ENCODE measurements at places on chromosomes 7 and 10.

DNA sequence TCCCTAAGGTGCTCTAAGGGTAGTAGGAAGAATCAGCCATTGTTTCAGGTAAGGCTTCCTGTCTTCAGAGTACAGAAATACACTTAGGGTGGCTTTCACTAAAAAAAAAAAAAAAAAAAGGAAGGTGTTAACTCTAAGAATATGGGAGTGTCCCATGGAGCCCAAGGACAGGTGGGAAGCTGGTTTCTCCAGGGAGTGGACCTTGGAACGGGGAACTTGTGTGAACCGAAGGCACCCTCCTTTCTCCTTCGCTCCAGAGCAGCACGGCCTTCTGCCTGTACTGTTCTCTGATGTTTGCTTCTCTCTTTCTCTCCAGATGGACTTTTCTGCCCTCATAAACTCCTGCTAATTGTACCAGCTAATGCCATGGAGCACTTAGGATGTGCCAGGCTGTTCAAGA is 6.2 kb downstream of the OPALIN start:
- no peak for DNase-seq

- DNase-seq = no peak
Observed at GRCh38 chr10:74156919-74157289, 5.9 kb downstream of the ADK start.

DNA sequence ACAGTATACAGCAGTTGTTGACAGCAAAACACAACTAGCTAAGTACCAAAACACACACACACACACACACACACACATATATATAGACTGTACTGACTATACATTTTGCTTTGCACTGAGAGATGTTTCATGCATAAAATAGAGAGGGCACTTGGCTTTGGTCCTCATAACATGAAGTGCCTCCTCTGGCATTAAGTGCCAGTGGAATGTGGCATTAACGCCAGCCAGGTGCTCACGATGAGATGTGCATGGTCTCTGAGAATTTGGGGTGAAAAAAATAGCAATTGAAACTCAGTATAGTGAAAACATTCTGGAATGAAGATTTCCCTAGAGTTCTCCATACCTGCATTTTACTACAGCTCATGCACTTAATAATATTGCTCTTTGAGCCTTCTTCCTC is 70.0 kb upstream of the INSYN2A start:
- no peak for DNase-seq

- no peak for DNase-seq
Observed at GRCh38 chr10:49186613-49187012, 1.6 kb downstream of the TMEM273 start.

GRCh38 chr7:25881317-25882037 is 270.5 kb upstream of the NFE2L3 start:
- no peak for DNase-seq

- no peak for DNase-seq
Observed at GRCh38 chr7:29926741-29927140, 62.9 kb downstream of the SCRN1 start.

- DNase-seq = no peak
Observed at GRCh38 chr7:1013581-1013980, 30.6 kb downstream of the CYP2W1 start.

- no peak for DNase-seq
Observed at GRCh38 chr7:40749877-40750276, 615.1 kb downstream of the SUGCT start.

DNA sequence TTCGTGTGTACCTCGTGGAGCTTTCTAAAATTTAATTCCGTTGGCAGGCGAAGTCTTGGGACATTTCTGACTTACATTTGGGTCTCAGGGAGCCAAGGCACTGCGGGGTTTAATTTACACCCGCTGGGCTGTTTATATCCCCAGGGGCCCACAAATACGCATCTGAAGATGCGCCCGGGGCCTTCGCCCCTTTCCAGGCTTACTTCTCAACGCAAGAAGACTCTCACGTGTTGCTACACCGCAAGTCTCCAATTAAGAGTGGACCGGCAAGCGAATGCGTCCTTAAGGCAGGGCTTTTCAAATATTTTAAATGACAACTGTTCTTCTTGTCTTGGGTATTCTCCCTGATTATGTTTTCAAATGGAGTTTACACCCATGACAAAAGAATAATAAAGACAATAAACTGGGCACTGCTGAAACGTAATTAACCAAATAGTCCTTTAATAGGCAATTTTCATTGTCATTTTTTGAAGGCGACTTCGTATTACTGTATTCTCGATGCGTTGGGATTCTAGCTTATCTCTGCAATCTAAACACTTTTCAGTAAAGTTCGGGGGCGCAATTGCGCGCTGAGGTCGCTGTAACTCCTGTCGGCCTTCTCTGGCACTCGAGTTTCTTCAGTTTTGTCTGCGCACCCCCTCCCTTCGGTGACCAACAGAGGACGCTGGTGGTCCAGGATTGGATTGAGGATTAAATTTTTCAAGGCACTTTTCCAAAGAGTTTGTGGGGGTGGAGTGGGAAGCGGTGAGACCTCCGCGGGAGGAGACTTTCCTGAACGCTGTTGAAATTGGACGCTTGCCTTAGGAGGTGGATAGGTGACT is 837 bp upstream of the IGFBP3 start:
- DNase-seq = peak; percentile 57

DNA sequence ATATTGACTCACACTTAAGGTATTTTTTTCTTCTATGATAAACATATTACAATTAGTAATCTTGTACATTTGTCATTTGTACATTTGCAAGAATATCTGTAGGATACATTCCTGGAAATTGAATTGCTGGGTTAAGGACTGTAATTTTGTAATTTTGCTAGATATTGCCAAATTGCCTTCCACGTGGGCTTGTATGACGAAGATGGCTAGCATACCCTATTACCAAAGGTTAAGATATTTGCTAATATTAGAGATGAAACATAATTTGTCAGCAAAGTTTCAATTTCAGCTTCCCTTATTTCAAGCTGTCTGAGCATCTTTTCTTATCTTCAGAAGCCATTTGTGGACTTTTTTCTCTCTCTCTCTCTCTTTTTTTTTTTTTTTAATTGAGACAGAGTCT is 1.0 kb upstream of the LYZL2 start:
- no peak for DNase-seq

DNA sequence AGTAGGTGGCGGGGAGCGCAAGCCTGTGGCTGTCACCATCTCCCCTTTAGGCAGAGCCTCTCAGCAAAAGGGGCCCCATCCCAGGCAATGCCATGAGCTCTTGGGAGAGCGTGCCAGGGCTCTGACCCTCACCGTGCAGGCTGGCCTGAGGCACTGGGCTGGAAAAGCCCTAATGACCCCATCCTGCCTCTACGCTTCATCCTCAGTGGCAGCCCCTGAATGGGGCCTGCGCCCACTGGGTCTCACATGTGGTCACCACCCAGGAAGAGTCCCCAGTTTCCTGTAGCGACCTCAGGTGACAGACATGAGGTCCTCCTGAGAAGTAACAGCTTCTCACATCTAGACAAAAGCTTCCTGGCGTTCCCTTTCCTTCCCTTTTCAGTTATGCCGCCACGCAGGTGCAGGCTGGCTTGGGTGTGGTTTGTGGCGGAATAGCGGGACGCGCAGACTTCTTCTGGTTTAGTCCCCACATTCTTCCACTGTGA is 59.2 kb downstream of the CLEC2L start:
- DNase-seq = peak; percentile 22

GRCh38 chr7:138865843-138866242 is 67.8 kb upstream of the ATP6V0A4 start:
- DNase-seq = no peak

GRCh38 chr7:96670338-96671289 is 39.0 kb downstream of the SEM1 start:
- DNase-seq = no peak

DNA sequence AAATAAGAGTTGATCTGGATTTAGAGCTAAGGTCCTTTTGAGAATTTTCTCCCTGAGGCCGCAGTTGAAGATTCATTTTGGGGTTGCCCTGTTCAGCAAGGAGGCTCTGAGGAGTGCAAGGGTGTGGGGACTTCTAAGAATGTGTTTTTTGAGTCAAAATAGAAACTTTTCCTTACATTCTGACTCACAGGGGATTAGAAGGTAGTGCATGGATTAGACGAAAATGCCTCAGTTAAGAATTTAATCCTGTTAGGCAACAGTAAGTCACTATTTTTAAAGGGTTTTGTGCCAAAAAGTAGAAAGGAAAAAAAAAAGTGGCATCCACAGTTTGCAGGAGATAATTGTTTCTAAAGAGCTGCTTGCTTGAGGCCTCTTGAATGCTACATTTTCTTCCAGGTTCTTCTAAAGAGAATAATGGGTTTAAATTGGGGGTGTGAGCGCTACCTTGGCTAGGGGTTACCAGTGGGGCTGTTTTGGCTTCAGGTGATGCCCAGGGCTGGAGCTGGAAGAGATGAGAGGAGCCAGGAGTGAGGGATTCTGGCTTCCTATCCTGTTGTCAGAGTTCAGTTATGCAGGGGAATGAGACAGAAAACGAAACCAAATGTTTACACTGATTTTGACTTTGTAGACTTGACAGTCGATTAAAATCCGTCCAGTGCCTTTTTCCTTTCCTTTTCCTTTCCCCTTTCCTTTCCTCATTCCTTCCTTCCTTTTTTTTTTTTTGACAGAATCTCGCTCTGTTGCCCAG is 52.9 kb downstream of the BAMBI start:
- no peak for DNase-seq

DNA sequence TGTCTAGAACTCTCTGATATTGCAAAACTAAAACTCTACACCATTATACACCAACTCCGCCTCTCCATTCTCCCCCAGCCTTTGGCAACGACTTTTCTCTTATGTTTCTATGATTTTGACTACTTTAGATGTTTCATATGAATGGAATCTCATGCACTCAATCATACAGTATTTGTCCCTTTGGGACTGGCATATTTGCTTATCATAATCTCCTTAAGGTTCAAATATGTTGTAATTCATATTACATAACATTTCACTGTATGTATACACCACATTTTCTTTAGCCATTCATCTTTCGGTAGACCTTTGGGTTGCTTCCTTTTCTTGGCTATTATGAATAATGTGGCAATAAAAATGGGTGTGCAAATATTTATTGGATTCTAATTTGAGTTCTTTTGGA is 164.4 kb downstream of the ARL4A start:
- DNase-seq = no peak

- DNase-seq = no peak
Observed at GRCh38 chr10:6115824-6116350, 27.1 kb downstream of the RBM17 start.

DNA sequence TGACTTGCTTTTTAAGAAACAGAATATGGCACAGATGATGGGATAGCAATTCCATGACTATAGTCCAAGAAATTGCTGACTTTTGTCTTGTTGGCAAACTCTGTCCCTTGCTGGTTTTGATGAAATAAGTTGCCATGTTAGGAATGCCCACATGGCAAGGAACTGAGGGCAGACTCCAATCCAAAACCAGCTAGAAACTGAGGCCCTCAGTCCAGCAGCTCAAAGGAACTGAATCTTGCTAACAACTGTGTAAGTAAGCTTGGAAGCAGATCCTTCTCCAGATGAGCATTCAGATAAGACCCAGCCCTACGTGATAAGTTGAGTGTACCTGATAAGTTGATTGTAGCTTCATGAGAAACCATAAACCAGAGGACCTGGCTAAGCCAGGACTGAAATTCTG is 64.3 kb upstream of the BMPER start:
- no peak for DNase-seq

DNA sequence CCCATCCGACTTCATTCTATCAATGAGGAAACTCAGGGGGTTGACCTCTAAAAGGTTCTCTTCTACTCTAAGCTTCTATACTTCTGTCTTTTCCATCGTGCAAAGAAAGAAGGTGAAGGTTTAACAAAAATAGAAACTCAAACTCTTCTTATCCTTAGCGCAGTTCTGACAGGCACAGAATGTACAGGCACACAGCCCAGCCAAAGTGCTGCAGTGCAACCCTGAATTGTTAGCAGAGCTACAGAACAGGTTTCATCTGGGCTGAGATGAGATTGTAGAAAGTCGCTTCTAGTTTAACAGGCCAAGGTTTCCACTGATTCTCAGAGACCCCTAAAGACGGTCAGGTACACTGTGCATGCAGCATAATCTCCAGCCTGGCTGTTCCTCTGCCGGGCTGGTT is 79.3 kb upstream of the AFAP1L2 start:
- no peak for DNase-seq

- DNase-seq = no peak
Observed at GRCh38 chr7:108073305-108074070, 56.7 kb downstream of the LAMB4 start.

GRCh38 chr10:8396675-8397074 is 342.2 kb downstream of the GATA3 start:
- DNase-seq = no peak

- no peak for DNase-seq
Observed at GRCh38 chr10:59077855-59078254, 98.6 kb upstream of the PHYHIPL start.

DNA sequence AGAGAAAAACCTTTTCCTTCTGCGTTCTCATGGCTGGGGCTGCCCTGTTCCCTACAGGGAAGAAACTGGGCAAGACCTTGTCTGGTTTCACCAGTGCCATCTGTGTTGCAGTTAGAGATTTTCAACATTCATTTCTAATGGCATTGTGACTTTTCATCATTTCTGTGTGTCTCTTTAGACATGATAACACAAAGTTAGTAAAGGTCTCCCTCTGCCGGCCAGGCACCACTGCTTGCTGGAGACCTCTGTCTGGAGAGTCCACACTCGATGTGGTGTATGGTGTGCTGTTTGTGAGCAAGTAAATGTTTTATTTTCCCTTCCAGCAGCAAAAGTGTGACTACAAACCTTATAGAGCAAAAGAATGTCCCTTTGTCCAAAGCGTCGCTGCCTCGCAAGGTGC is 213.5 kb downstream of the PAXIP1 start:
- no peak for DNase-seq

- DNase-seq = no peak
Observed at GRCh38 chr7:77258014-77258413, 58.4 kb upstream of the FGL2 start.

- DNase-seq = no peak
Observed at GRCh38 chr7:134395604-134396003, 63.3 kb downstream of the AKR1B1 start.

DNA sequence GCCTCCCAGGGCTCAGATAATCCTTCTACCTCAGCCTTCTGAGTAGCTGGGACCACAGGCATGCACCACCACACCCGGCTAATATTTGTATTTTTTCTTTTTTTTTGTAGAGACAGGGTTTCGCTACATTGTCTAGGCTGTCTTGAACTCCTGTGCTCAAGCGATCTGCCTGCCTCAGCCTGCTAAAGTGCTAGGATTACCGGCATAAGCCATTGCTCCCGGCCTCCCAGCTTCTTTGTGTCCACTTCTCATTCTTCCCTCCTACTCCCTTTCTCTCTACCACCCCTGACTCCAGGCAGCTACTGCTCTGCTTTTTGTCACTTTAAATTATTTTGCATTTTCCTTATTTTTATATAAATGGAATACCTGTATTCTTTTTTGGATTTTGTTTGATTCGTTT is 83.4 kb downstream of the PALS2 start:
- DNase-seq = no peak

DNA sequence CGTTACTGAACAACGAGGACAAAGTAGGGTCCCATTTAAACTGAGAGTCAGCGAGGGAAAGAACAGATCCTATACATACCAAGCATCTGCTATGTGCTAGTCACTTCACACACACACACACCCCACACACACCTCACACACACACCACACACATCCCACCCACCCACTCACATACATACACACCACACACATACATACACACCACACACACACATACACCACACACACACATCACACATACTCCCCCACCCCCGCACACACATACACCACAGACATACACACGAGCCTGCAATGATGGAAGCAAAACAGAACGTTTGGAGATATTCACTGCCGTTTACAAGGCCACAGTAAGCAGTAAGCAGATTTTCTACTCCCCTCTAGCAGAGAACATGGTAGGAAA is 607 bp upstream of the GRB10 start:
- DNase-seq = no peak
